ENCODE measurements at places on chromosomes 3 and 15.

DNA sequence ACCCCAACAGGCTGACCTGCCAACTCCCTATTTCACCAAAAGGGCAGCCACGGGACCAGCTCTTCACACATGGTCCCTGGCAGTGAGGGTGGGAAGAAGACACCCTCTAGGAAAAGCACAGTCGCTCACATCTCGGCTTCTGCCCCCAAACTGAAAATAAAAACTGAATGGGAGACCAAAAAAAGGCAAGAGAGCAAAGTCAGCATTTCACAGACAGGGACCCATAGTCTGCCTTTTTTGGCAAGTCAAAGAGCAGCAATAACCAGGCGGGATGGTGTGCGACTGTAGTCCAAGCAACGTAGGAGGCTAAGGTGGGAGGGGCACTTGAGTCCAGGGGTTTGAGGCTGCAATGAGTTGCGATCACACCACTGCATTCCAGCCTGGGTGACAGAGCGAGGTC lies 154.1 kb downstream of the ADAMTS17 start:
- DNase-seq: no peak

DNA sequence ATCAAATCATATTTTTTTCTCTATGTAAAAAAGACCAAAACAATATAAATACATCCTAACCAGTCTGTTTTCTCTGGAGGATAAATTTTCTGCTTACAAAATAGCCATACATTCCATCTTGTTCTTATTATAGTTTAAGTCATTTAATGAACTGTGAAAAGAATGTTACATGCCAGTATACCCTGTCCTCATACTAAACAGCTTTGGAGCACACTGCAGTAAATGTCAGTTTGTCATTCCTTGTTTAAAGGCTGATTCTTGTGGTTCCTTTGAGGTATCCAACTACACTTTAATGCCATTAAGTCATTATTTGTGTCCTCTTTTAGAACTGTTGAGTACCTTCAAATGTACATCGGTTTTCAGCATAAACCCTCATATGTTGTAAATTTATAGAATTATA lies 52.7 kb upstream of the DCBLD2 start:
- no peak for DNase-seq

DNA sequence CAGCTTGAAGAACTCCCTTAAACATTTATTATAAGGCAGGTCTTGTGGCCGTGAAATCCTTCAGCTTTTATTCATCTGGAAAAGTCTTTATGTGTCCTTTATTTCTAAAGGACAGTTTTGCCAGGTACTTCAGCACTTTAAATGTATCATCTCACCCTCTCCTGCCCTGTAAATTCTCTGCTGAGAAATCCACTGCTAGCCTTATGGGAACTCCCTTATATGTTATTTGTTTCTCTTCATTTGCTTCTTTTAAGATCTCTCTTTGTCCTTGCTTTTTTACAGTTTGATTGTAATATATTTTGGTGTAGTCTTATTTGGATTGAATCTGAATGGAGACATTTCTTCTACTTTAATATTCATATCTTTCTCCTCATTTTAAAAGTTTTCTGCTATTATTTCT lies 86.7 kb upstream of the RBMS3 start:
- no peak for DNase-seq

- DNase-seq: no peak
Measured at GRCh38 chr3:66823009-66823397, 175.1 kb upstream of the KBTBD8 start.

- no peak for DNase-seq
Measured at GRCh38 chr15:58957101-58957973, 23.9 kb upstream of the SLTM start.

DNA sequence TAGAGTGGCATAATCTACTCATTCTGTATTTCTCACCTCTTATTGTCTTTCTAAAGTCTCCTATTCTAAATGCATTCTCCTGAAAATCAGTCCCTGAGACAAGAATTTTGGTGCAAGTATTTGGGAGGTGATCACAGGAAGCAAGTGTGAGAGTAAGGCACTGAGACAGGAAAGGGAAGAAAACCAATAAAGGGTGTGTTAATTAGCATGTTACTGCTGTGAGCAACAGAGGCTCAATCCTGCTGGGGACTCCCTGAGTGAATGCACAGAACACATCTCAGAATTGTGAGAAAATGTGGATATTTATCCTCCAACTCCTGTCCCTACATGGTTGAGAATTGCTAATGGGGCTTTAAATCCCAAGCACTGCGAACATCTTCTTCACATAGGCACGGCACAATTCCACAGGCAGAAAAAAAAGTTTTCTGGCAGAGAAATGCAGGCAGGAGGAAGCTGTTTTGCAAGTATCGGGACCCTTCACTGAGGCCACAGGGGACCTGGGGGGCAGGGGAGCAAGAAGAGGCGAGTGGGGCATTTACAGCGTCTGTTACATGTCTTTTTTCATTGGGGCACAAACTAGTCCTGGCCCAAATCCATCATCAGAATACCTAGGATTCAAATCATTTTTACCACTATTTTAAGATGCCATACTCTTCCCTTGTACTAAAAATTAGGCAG lies 27.2 kb upstream of the STT3B start:
- no peak for DNase-seq

DNA sequence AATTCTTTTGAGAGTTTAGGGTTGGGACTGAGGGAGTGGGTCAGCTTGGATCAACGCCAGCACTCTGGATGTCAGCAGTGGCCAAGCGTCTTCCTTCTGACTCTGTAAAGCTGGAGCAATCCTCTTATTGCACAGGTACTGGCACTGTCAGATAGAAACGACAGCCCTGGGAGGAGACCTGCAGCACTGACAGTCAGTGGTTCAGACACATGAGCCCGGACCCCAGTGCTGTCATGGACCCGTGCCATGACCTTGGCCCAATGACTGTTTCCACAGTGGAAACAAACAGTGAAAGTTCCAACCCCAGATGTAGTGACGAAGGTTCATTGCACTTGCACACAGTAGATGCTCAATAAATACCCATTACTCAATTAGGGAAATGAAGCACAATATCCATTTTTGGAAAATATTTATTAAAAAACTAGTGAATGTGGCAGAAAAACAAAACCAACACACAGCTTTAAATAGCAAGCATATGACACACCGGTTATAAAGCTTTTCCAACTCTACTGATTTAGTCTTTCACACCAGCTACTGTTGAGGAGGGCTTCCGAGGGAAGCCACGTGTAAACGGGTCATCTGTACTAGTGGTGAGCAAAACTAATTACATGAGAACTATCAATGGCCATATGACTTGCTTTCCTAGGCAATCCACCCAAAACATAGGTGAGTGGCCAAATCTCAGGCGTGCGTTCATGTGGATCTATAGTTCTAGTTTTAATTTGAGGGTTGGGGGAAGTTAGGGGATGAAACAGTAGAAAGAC lies 22.1 kb downstream of the SIAH2 start:
- DNase-seq: no peak

GRCh38 chr3:141845407-141846049 lies 30.9 kb upstream of the ATP1B3 start:
- peak; percentile 14 for DNase-seq

DNA sequence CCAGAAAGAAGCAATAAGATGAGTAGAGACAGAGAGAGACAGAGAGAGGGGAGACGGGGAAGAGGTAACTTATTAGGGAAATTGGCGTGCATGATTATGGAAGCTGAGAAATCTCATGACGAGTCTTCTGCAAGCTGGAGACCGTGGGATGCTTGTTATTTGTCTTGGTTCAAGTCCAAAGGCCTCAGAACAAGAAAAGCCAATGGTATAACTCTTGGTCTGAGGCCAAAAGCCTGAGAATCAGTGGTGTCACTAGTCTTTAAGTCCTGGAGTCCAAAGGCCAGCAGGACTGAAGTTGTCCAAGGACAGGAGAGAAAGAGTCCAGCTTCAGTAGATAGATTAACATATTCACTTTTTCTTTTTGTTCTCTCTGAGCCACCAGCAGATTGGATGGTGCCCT lies 613.6 kb downstream of the CADM2 start:
- DNase-seq: no peak

DNA sequence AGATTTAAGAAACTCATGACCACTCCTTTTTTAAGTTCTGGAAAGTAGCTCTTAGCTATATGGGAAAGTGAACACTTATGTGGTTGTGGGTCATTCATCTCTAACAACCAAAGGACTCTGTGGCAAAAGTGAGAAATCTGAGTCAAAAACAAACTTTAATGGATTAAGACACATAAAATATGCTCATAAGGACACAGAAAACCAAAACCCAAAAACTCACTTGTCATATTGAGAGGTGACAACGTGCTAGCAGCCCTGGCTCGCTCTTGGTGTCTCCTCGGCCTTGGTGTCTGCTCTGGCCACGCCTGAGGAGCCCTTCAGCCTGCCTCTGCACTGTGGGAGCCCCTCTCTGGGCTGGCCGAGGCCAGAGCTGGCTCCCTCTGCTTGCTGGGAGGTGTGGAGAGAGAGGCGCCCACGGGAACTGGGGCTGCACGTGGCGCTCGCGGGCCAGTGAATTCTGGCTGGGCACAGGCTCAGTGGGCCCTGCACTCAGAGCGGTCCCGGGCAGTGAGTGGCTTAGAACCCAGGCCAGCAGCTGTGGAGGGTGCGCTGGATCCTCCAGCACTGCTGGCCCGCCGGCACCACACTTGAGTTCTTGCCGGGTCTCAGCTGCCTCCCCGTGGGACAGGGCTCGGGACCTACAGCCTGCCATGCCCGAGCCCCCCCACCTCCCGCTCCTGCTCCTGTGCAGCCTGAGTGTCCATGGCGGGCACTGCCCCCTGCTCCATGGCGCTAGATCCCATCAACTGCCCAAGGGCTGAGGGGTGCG lies 30.3 kb upstream of the SKIL start:
- no peak for DNase-seq

DNA sequence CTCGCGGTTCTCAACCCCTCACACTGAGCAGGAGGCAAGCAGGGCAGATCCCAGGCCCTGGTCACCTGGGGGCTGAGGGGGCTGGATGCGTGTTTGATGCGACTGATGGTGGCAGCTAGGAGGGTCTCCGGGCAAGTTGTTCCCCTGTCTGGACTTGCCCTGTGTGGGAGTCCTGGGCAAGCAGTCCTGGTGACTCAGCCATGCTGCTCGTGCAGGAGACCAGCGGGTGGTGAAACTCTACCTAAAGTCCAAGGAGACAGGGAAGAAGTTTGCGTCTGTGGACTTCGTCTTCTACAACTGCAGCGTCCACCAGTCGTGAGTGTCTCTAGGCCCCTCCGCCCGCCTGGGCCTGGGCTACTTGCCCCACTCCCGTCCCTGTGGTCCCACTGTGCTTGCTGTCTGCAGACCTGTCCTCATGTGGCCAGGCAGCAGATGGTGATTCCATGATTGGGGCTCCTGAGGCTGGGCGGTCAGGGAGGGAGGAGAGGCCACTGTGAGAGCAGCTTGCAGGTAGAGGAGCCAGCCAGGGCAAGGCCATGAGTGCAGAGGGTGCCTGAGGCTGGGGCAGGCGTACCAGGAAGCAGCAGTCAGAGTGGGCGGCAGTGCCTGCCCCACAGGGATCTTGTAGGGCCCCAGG lies 23.1 kb downstream of the PLXNA1 start:
- DNase-seq: no peak

DNA sequence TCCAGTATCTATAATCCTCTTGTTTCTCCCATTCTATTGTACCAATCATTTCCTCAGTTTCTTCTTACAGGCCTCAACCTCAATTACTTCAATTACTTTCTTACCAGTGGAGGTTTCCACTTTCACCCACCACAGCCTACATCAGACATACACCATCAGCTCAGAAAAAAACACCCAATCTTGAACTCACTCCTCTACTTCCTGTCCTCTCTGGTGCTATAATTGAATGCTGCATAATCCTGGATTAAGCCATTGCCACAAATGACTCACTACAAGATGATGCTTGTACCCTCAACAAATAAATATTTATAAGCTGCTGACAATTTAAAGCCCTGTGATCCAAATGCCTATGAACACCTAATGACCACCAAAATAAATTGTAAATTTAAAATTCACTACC lies 18.5 kb downstream of the RYK start:
- no peak for DNase-seq

DNA sequence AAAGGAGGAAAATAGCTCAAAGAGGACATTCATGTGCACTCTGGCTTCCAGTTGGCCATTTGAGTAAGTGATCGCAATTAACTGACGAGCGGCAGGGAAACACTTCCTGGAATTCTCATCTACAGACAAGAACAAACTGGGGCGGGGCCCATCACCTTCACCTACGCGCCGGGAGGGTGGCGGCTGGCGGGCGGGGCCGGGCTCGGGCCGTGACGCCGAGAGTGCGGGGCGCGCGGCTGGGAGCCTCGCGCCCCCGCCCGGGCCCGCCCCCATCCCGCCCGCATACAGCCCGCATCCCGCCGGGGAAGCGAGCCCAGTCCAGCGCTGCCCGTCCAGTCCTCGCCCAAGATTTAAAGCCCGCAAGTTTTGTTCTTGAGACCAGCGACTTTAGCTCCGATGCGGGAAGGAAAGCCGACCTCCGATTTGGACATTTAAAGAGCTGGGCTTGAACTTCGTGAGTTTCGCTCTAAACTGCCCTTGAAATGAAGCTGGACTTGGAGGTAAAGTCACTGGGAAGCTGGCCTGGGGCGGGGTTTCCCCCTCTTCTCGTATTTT lies at the start of gene B3GNT5:
Gene B3GNT5 (plus strand): TSS at position 281 of the 555 bp plus-strand sequence. CDS start 16,546 bp downstream, outside the sequence.
- peak; percentile 30 for DNase-seq

GRCh38 chr15:78641102-78641748 lies at the start of gene CHRNB4:
TSS of gene CHRNB4 (minus strand) at chr15:78641210. CDS start at chr15:78641133, 77 bp downstream.
- peak; percentile 8 for DNase-seq

DNA sequence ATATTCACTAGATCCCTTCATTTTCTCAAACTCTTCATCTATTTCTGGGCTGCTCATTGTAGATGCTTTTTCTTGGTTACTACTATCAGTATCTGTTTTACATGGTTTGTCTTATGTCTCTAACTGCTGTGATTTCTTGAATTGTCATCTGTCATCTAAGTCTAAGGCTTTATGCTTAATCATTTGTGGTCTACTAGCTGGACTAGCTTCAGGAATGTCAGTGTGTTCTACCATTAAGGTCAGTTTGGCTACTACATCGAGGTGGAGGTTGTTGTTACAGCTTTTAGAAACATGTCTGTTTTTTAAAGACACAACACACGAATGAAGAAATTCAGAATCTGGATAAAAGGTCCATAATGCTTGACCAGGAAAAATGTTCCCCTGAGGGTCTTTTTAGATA lies 82.2 kb downstream of the ABI3BP start:
- DNase-seq: no peak

GRCh38 chr3:57737840-57738239 lies 18.3 kb upstream of the SLMAP start:
- DNase-seq: no peak

- peak; percentile 49 for DNase-seq
Measured at GRCh38 chr3:142723968-142724681, at the start of gene TRPC1. TSS of gene TRPC1 (plus strand) at chr3:142724034. CDS start at chr3:142724560, 526 bp downstream.

GRCh38 chr15:90343302-90343790 lies 8.7 kb upstream of the ZNF774 start:
- no peak for DNase-seq

DNA sequence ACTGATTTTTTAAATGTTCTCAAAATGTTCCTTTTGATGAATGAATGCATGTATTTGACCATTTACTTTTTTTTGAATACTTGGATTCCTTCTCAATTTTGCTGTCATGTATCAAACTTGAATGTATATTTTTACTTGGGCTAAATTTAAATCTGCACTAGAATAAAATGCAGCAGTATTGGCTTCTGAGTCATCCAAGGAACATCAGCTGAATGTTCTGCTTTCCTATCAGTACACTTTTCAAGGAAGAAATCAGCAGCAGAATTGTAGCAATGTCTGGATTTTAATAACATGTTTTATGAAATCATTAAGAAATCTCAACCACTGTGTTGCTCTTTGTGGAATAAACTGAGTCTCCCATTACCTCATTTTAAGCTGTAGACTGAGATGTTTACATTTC lies 57.0 kb upstream of the COL6A6 start:
- no peak for DNase-seq

GRCh38 chr3:172216911-172217310 lies 177.5 kb downstream of the FNDC3B start:
- no peak for DNase-seq

- DNase-seq: no peak
Measured at GRCh38 chr3:78659386-78659987, 1108.3 kb downstream of the ROBO1 start.

- peak; percentile 96 for DNase-seq
Measured at GRCh38 chr3:66220602-66221377, at the start of gene SLC25A26. TSS of gene SLC25A26 (plus strand) at chr3:66221001. CDS start at chr3:66221095, 94 bp downstream.

All from stimulated activated CD8-positive, alpha-beta memory T cell treated with anti-CD3 and anti-CD28 coated beads, Interleukin-15, amount 100 ng/mL, for 4 hours (primary cell).